Heart right ventricle (tissue), 16 donors: ENCODE measurements at places on chromosomes 1 and 21. TPM values are rescaled to one million over a fixed set of nuclear protein-coding genes. Genes with fewer than 3 reads are reported as not detected.

CNKSR1 gene
- total RNA-seq, result 2.6 TPM

DEPDC1 gene
- 0.69 TPM for total RNA-seq

CBR1 gene
- 7.7 TPM for total RNA-seq

RNF223 gene
- not detected for total RNA-seq

PERM1 gene
- total RNA-seq, result 115 TPM

MYBPH gene
- not detected for total RNA-seq

HCRTR1 gene
- not detected for total RNA-seq

AKIRIN1 gene
- 71.0 TPM for total RNA-seq

GRCh38 chr21:24014381-24014780, 1592.9 kb downstream of the MRPL39 start:
- H3K36me3 ChIP-seq, result no peaks in the 10 kb centered on the region
- DNase-seq, result no peak
- H3K27me3 ChIP-seq, result no peaks in the 10 kb centered on the region
- no peak overlapping the region for H3K4me3 ChIP-seq

DNA sequence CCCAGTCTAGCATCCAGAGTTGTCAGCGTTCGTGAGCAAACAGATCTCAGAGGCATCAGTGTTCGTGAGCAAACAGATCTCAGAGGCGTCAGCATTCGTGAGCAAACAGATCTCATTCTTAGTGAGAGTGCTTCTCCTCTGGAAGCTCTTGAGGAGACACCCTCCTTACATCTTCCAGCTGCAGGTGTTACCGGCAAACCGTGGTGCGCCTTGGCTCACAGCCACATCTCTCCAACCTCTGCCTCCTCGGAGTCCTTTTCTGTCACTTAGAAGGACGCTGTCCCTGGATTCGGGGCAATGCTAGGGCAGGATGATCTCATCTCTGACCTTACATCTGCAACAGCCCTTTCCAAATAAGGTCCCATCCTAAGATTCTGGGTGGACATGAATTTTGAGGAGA, 14.6 kb upstream of the UMODL1 start:
- no peak overlapping the region for H3K4me3 ChIP-seq
- DNase-seq, result no peak
- H3K27ac ChIP-seq, result no peak overlapping the region
- no peaks in the 10 kb centered on the region for H3K36me3 ChIP-seq
- H3K4me1 ChIP-seq, result no peaks in the 10 kb centered on the region

- DNase-seq, result no peak
- H3K4me3 ChIP-seq, result no peak overlapping the region
- H3K27ac ChIP-seq, result no peak overlapping the region
- no peaks in the 10 kb centered on the region for H3K27me3 ChIP-seq
- peaks cover 8% of the 10 kb centered on the region for H3K36me3 ChIP-seq
Observed at GRCh38 chr1:19759740-19760089, 40.0 kb downstream of the TMCO4 start.

DNA sequence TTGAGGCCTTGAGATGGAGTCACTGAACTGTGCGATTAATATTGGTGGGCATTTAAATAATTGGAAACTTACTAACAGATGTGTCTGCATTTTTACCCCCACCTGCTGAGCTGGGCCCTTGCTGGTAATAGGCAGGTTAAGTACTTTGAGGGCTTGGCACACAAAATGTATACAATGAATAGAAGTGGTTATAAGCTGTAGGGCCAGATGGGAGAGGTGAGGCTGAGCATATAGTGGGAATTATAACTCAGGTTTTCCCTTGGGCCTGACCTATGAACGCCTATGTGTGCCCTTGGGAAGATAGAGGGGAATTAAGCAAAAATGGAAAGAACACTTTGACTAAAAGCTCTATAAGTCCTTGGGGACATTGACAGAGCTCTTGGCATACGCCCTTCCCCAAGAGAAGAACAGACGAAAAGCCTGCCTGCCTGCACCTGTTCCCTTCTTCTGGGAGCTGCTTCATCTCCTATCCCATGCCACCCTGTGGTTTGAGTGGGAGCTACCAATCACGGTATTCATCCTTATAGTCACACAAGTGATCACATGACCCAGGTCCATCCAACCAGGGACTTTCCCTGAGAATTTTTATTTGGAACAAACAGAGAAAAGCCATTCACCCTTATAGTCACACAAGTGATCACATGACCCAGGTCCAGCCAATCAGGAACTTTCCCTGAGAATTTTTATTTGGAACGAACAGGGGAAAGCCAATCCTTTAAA, 260.7 kb upstream of the CSF3R start:
- H3K27ac ChIP-seq, result no peak overlapping the region
- H3K27me3 ChIP-seq, result peaks cover 70% of the 10 kb centered on the region
- no peaks in the 10 kb centered on the region for H3K4me1 ChIP-seq
- no peak overlapping the region for H3K4me3 ChIP-seq

GRCh38 chr1:93614986-93615581, 66.6 kb downstream of the BCAR3 start:
- no peaks in the 10 kb centered on the region for H3K36me3 ChIP-seq
- H3K4me3 ChIP-seq, result no peak overlapping the region
- DNase-seq, result no peak
- H3K27me3 ChIP-seq, result no peaks in the 10 kb centered on the region

DNA sequence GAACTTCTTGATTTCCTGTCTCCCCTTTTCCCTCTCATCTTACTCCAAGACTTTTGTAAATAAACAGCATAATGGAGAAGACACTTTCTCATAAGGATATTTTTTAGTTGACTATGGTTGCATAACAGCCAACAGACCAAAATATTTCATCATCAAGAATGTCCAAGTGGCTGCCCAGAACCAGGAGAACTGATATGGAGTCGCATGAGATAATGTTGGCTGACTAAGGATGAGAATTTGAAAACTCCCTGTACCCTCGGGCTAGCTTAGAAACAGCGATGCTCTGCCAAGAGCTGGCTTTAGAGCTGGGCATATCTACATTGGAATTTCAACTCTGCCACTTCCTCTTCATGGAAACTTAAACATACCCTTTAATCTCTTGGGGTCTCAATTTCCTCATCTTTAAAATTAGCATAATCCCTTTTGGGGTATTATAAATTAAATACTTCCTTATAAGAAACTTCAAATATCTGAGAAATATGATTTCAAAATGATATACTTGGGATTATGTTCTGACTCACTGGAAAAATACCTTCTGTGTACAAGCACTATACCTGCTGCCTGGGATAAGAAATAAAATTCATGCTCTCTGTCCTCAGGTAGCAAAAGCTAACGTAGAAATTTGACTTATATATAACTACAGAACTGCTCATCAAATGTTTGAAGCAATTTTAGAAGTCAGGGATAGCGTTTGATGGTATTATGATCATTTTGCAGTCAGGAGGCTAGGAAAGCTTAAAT, 777.3 kb downstream of the LTN1 start:
- H3K27me3 ChIP-seq, result no peaks in the 10 kb centered on the region
- DNase-seq, result peak; percentile 18
- H3K4me3 ChIP-seq, result no peak overlapping the region
- H3K27ac ChIP-seq, result peak overlapping the region; percentile 73
- no peaks in the 10 kb centered on the region for H3K36me3 ChIP-seq
- peaks cover 10% of the 10 kb centered on the region for H3K4me1 ChIP-seq

GRCh38 chr1:175131095-175131494, 61.5 kb downstream of the KIAA0040 start:
- no peaks in the 10 kb centered on the region for H3K36me3 ChIP-seq
- H3K4me1 ChIP-seq, result peaks cover 27% of the 10 kb centered on the region

DNA sequence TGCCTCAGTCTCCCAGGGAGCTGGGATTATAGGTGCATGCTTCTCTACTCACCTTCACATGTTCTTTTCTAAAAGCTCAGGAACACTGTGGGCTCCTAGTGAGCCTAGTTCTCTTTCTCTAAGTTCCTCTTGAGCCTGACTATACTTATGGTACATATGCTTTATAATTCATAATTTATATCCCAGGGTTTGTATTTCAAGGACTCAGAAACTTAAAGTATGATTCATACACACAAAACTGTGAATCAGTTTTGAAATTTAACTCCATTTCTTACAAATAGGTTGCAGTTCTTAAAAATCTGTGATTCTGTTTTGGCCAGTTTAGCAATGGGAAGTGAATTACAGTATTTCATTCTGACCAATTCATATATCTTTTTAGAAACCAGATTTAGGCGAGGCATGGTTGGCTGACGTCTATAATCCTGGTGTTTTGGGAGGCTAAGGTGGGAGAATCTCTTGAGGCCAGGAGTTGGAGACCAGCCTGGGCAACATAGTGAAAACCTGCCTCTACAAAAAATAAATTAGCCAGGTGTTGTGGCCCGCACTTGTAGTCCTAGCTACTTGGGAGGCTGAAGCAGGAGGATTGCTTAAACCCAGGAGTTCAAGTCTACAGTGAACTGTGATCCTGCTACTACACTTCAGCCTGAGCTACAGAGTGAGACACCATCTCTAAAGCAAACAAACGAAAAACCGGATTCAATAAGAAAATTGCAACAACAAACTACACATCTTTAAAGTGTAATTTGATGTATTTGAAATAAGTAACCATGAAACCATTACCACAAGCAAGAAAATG, 15.6 kb downstream of the RASAL2 start:
- H3K4me1 ChIP-seq, result peaks cover 31% of the 10 kb centered on the region
- no peak overlapping the region for H3K4me3 ChIP-seq

DNA sequence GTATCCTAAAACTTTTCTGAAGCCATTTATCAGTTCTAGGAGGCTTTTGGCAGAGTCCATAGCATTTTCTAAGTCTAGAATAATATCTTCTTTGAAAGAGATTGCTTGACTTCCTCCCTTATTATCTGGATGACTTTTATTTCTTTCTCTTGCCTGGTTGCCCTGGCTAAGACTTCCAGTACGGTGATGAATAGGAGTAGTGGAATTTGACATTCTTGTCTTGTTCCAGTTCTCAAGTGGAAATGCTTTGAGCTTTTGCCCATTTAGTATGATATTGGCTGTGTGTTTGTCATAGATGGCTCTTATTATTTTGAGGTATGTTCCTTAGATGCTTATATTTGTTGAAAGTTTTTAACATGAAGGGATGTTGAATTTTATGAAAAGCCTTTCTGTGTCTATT, 1647.9 kb downstream of the PLA2G4A start:
- DNase-seq, result no peak
- no peaks in the 10 kb centered on the region for H3K27me3 ChIP-seq
- H3K4me1 ChIP-seq, result no peaks in the 10 kb centered on the region
- H3K36me3 ChIP-seq, result no peaks in the 10 kb centered on the region
- no peak overlapping the region for H3K27ac ChIP-seq

- no peaks in the 10 kb centered on the region for H3K36me3 ChIP-seq
- H3K27ac ChIP-seq, result no peak overlapping the region
- peaks cover 9% of the 10 kb centered on the region for H3K4me1 ChIP-seq
- H3K27me3 ChIP-seq, result no peaks in the 10 kb centered on the region
- no peak overlapping the region for H3K4me3 ChIP-seq
- DNase-seq, result no peak
Observed at GRCh38 chr1:61202854-61203598, 120.7 kb downstream of the NFIA start.

- H3K36me3 ChIP-seq, result no peaks in the 10 kb centered on the region
- H3K4me1 ChIP-seq, result peaks cover 7% of the 10 kb centered on the region
- peak overlapping the region; percentile 26 for H3K27ac ChIP-seq
- H3K27me3 ChIP-seq, result no peaks in the 10 kb centered on the region
- H3K4me3 ChIP-seq, result no peak overlapping the region
Observed at GRCh38 chr21:34336756-34337391, 26.9 kb upstream of the KCNE2 start.

- no peaks in the 10 kb centered on the region for H3K36me3 ChIP-seq
- no peak for DNase-seq
- H3K27ac ChIP-seq, result no peak overlapping the region
- H3K4me1 ChIP-seq, result no peaks in the 10 kb centered on the region
- H3K27me3 ChIP-seq, result no peaks in the 10 kb centered on the region
Observed at GRCh38 chr1:43582162-43582566, 51.5 kb downstream of the PTPRF start.

DNA sequence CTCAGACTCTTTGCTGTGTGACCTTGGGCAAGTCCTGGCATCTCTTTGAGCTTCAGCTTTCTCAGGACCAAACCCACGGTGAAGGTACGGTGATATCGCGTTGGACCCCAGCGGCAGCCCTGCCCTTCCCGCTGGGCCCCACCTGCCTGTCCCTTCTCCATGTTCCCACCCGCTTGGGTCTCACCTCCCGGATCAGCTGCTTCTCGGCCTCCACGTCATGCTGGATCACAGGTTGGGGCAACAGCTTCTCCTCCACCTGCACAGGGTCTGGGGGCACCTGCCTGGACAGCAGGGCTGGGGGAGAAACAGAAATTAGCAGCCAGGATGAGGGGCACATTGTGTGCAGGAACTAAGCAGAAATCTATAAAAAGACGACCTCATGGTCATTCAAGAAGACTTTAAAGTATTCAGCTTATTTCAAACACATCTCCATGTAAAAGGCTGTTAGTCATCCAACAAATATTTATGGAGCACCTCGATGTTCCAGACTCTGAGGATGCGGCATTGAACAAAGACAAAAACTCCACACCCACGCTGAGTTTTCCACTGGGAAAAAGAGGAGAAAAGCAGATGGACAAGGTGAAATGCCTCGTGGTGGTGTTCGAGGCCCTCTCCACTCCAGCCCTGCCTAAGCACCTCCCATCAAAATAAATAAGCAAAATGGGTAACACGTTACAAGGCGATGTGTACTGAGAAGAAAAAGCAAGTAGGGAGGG, 19.5 kb downstream of the KIF17 start:
- H3K4me1 ChIP-seq, result no peaks in the 10 kb centered on the region
- no peak for DNase-seq
- no peak overlapping the region for H3K4me3 ChIP-seq

- H3K36me3 ChIP-seq, result no peaks in the 10 kb centered on the region
- H3K4me1 ChIP-seq, result no peaks in the 10 kb centered on the region
- H3K27ac ChIP-seq, result no peak overlapping the region
- H3K27me3 ChIP-seq, result no peaks in the 10 kb centered on the region
Observed at GRCh38 chr1:3259020-3259419, 190.0 kb downstream of the PRDM16 start.

DNA sequence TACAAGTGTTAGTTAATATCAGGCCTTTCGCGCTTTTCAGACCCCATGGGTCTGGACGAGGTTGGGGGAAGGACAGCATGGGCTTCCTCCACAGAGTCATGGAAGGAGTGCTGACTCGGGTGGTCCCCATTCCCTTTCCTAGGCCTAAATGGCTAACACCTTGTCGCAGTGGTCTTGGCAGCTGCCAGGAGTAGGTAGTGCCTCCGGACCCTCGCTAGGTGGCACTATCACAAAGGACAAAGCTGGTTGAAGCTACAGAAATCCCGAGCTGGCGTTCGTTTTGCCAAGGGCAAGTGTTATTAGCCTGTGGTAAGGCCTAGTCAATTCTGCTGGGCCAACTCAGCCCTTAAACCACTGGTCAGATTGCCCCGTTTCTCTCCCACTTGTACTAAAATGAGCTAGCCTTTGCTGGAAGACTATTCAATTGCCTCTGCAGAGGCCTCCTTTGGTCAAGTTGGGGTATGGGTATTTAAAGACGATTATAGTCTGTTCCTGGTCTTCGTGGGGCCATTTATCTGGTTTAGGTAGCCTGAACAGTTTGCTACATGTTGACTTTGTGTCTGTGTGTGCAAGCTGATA, 1.1 kb upstream of the UBE2Q1 start:
- peak overlapping the region; percentile 90 for H3K4me3 ChIP-seq
- H3K27me3 ChIP-seq, result no peaks in the 10 kb centered on the region
- peaks cover 8% of the 10 kb centered on the region for H3K36me3 ChIP-seq
- H3K4me1 ChIP-seq, result peaks cover 13% of the 10 kb centered on the region

- no peaks in the 10 kb centered on the region for H3K36me3 ChIP-seq
- H3K4me1 ChIP-seq, result no peaks in the 10 kb centered on the region
- H3K4me3 ChIP-seq, result no peak overlapping the region
- no peak overlapping the region for H3K27ac ChIP-seq
- no peaks in the 10 kb centered on the region for H3K27me3 ChIP-seq
Observed at GRCh38 chr21:35648512-35648911, 411.8 kb downstream of the SETD4 start.
